ENCODE measurements at places on chromosomes 12 and 14.

DNA sequence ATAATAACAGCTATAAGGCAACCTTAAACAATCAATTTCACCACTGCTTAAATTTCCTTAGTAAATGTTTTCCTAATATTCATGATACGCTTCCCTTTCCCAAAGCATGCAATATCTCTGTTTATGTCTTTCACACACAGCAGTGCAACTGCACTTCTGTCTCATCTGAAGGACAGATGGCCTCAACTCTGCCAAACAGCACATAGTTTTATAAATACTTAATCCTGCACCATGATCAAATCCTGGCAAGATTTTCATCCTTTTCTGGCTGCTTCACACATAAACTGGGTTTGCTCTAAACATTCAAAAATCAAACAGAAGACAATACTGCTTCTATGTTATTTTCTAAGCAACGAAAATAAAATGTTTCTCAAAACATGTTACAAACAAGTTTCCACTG lies 266.3 kb downstream of the ITPR2 start:
- DNase-seq = no peak

GRCh38 chr12:126051611-126052107 lies 986.4 kb downstream of the AACS start:
- no peak for DNase-seq

DNA sequence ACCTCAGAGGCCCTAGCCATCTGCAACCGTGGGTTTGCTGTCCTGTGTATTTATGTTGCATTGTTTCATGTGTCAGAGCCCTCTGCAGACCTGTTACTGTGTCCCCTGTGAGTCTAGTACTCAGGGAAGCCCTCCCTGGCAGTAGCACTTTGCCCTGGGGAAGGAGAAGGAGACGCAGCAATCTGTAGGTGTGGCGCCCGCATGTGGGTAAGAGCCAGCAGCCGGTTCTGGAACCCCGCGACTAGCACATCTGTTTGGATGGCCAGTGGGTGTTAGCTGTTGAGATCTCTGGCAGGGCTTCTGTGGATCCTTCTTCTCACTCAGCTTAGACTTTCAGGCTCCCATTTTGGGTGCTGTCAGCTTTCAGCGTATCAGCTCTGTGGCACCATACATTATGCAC lies 57.0 kb downstream of the TECPR2 start:
- no peak for DNase-seq

DNA sequence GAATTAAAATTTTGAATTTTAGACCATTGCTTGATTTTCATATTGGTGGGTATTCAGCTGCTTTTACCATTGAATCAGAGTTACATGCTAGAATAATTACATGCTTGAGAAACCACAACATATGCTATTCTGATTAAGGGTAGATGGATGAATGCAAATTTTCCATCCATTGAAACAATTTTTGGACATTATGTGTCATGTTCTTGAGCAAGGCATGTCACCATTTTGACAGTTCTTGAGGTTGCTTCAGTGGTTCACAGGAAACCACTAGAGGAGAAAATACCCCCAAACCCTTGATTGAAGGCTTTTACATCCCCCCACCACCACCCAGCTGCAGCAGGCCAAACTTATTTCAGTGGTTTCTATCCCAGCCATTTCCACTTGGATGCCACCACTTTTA lies 13.5 kb downstream of the UBR7 start:
- DNase-seq = no peak

- no peak for DNase-seq
These were observed 27.4 kb downstream of the RAB35 start for GRCh38 chr12:120089105-120089504.
